Stimulated activated naive CD8-positive, alpha-beta T cell treated with anti-CD3 and anti-CD28 coated beads, Interleukin-15, amount 100 ng/mL, for 72 hours (primary cell): ENCODE measurements at places on chromosomes 2 and 18.

DNA sequence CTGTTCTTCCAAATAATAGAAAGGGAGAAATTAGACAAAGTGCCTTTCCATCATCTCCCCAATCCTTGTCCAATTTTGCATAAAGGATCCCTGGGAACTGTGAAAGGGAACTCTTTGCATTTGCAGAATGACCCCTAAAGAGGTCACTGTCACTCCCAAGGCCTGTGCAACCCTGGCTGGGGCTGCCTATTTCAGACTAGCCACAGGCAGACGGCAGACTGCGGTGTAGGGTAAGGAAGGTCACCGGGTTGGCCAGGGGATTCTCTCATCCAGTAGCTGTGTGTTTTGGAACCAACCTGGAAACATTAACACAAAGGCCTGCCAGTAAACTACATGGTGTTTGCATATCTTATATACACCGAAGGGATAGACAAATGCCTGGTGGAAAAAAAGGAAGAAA, 818.7 kb downstream of the BCL11A start:
- DNase-seq, result no peak

DNA sequence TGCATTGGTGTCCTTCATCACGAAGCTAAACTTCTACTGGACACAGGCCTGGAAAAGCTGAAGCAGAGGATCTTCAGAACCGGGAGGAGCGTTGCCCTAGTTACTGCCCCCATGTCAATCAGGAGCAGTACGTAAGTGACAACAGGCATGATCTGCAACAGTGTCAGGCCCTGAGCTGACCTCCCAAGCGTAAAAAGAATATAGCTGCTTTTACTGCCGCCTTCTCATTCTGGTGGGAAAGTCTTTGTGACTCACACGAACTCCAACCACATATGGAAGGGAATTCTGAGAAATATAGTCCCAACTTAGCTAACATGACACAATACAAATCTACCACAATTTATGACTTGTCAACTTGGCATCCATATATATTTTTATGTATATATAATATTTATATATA, 1007.7 kb upstream of the CDH2 start:
- DNase-seq, result no peak

DNA sequence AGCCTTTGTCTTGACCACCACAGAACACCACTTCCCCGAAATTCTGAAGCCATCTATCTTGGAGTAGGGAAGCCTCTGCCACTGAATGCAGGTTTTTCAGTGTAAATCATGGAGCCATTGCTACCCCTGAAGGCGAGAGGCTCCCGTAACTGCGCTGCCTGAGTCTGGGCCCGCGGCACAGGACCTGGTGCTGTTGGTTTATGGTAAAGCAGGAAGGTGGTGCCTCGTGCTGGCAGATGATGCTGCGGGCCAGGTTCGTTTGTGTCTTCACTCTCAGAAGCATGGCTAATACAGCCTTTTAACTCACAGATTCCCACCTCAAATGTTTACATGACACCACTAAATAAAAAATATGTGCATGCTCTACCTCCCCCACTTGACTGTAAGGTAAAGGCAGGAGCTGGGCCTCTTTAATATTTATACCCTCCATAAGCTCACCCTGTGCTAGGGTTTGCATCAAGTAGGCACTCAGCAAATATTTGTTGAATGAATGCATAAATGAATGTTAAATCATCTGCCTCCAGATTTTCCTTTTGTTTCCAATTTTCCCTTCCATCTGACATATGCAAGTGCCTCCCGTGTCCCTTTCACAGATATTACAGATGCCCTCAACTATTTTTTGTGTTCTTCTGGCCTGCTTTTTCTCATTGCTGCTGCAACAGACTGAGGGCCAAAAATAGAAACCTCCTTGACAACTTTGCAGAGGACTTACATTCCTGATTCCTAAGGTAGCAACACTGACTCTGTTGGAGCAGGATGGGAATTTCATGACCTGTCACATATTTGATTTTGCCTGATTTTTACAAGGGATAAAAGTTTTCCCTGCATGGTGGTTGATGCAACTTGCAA, 83.5 kb upstream of the CPO start:
- DNase-seq, result no peak

DNA sequence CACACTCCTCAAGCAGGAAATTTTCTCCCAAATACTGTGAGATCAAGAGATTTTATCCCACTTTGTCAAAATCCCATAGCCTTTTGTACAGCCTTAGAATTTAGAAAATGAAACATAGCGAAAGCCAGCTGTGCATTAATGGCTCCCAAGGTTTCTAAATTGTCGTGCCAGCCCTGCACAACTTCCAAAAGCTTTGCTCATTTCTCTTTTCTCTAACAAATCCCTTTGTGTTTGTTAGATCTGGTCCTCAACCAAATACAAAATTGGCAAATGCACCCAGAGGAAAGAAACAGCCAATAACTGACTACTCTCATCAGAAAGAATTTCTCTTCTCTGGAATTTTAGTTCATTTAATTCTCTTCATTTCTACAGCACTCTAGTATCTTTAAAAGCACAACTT, 361.1 kb downstream of the INSIG2 start:
- no peak for DNase-seq

- no peak for DNase-seq
Observed at GRCh38 chr2:207265869-207266268, 100.1 kb upstream of the KLF7 start.

- DNase-seq, result no peak
Observed at GRCh38 chr2:182921234-182921633, 54.8 kb upstream of the FRZB start.

GRCh38 chr18:38644875-38645641, 1079.5 kb upstream of the CELF4 start:
- no peak for DNase-seq

DNA sequence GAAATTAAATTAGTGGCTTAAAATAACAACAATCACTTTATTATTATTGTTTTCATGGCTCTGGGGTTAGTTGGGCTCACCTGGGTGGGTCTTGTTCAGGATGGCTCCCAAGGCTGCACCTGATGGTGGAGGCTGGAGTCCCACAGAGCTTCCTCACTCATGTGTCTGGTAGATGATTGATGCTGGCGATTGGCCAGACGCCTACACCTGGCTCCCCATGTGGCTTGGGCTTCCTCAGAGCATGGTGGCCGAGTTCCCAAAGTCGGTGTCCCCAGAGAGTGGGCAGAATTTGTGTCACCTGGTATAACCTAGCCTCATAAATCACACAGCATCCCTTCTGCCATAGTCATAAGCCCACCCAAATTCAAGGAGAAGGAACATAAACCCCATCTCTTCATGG, 18.2 kb downstream of the DBI start:
- no peak for DNase-seq

GRCh38 chr2:193891023-193891422, 1696.3 kb upstream of the TMEFF2 start:
- DNase-seq, result no peak

- DNase-seq, result no peak
Observed at GRCh38 chr2:156019341-156019740, 313.2 kb downstream of the NR4A2 start.

- DNase-seq, result no peak
Observed at GRCh38 chr2:70258532-70258875, 567 bp downstream of the PCYOX1 start.

GRCh38 chr2:20145497-20146193, 79.3 kb downstream of the SDC1 start:
- DNase-seq, result no peak

DNA sequence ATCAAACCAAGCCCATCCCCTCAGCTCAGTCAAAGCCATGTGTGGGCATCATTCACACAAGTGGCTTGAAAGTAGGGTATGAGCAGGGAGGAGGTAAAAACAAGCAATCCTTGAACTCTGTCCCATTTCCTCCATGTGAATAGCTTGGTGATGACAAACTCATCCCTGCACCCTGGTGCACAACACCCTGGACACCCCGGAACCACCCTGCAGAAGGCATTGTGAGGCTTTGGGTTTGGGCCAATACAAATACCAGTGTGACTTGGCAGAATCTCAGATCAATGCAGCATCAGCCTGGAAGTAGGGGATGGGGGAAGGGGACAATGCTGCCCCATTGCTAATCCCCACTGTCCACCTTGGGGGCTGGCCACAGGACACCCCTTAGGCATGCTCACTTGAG, 28.6 kb downstream of the TGFA start:
- no peak for DNase-seq
